RCC 7860 (cell line): ENCODE measurements at places on chromosomes 5 and 9.

DNA sequence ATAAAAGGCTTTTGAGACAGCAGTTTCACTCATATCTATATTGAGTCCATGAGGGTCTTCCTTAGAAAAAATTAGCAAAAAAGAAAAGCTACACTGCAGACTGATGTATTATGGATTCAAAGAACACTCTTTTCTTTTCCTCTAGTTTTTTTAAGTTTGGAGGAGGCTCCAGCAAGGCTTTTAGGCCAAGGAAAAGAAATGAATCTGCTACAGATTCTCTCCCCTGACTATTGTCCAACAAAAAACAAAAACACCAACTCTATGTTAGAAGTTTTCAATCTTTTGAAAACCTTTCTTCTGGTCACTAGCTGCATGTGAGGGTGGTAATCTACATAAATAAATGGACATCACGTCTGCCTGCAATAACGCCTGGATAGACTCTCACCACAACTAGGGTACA lies 310.4 kb downstream of the ARL15 start:
- DNase-seq = no peak

DNA sequence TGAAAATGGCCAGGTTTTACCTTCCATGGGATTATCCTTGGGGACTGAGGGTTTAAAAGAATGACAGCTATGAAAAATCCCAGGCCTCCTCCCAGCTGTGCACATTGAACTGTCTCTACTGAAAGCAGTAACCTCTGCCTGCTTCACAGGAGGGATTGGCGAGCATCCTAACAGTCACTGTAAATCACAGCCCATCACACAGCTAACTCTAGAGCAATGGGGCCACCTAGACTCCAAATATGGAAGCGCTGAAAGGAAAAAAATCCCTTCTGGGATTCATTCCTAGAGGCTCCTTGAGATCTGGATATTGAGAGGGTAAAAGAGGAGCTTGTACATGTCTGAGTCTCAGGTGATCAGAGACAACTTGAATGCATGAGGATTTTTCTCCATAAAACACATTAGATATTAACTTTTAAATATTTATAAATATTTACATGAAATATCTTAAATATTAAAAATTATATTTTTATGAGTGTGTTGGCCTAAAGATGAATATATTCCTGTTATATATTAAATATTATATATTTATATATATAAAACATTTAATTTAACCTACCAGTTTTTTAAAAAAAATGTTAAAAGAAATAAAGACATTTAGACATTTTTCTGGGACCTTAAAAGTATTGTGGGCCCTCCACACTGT lies 133.8 kb upstream of the SLC24A2 start:
- peak; percentile 8 for DNase-seq

- no peak for DNase-seq
Measured at GRCh38 chr5:165003283-165003682, 1497.9 kb downstream of the MAT2B start.

- no peak for DNase-seq
Measured at GRCh38 chr9:76896035-76896434, 9.9 kb downstream of the PRUNE2 start.

- no peak for DNase-seq
Measured at GRCh38 chr9:98484162-98484561, 224.6 kb downstream of the GABBR2 start.

DNA sequence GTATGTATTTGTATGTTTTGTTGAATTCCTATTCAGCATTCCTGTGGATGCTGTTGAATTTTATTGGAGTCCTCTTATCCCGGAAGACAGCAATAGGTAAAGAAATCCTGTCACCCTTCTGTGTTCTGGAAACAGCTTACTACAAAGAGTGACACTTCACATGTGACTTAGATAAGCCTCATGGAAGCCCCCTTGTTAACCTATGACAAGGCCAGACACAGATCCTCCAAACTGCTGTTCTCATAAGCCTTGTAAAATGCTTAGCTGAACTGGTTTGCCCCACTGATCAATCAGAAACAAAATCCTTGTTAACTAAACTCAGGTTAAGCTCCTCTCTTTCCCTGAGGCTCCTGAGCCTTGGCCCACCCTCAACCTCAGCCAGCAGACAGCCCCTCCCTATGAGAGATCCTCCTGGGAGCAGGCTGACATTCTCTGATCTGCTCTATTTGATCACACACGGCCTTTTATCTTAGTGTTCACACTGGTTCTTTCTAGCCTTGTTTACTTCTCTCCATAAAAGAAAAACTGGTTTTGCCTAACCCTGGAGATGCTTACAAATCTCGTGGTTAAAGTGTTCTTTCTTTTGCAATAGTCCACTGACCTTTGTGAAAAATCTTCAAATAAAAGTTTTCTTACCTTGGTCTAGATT lies 29.4 kb upstream of the ATP6V1G1 start:
- no peak for DNase-seq

- no peak for DNase-seq
Measured at GRCh38 chr5:64180661-64181343, 15.2 kb downstream of the RNF180 start.

DNA sequence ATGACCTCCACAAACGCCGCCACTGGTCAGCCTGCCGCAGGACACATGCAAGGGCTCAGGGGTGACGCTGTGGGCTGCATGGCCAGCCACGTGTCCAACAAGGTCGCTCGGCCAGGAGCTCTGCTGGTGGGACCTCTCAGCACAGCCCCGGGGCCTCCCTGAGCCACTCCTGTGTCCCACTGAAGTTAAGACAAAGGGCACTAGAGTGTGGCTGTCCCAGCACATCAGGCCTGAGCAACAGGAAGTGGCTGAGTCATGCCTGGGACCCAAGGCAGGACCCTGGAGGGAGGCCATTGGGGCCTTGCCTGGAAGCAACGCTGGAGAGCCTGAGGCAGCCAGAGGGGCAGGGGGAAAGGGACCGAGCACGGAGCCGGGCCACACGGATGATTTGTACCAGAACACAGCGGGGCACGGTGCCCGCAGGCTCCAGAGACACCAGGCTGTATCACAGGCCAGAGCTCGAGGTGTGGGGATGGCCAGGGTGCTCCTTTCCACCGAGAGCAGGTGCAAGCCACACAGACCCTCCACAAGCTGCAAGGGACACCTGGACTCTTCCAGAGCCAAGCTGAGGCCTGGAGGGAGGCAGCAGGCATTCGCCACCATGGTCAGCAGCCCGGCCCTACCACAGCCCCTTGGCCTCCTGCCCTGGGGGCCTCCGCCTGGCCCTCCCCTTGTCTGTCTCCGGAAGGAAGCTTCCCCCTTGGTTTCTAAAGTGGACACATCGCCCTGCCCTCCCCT lies 6.5 kb upstream of the TMEM210 start:
- peak; percentile 35 for DNase-seq

DNA sequence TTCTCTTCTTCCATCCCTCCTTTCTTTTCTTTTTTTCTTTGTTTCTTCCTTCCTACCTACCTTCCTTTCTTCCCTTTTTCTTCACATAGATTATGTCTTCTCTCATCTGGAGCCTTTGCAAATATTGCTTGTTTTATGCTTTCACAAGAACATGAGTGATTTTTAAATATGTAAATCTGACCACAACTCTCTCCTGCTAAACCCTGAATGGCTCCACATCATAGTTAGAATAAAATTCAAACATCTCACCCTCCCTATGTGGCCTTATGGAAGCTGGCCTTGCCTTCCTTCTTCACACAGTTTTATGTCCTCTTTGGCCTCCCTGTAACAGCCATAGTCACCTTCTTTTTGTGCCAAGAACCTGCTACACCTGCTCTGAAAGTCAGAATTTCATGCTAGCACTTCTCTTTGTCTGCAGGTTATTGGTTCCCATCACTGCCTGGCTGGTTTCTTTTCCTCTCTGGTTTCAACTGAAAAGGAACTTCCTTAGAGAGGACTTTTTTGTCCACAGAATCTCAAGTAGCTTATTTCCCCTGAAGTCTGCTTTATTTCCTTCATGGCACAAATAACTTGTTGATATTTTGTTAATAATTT lies 114.3 kb upstream of the TNC start:
- no peak for DNase-seq

- DNase-seq = peak; percentile 37
Measured at GRCh38 chr9:69945671-69946141, 97.9 kb upstream of the MAMDC2 start.

DNA sequence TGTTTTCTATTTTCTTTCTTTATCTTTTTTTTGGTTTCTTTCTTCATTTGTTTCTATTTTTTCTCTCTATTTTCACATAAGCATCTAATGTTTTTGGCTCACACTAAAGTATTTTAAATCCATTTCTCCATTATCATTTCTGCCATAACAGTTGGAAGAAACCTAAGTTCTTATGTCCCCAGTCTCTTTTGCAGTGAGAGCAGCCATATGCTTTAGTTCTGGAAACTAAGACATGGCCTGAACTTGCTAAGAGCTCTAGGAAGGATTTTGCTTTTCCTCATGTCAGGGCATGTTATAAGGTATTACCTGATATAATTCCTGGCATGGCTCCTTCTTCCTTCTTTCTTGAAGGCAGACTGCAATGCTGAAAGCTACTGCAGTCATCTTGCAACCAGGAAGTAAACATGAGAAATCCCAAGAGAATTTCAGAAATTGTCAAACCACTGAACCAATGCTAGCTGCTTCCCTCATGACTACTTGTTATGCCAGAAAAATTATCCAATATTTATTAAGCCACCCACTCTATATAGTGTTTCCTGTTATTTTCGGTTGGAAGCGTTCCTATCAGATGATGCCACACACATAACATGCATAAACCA lies 171.1 kb downstream of the TAF11L14 start:
- DNase-seq = no peak

GRCh38 chr5:97888439-97888838 lies 705.4 kb upstream of the RIOK2 start:
- no peak for DNase-seq

DNA sequence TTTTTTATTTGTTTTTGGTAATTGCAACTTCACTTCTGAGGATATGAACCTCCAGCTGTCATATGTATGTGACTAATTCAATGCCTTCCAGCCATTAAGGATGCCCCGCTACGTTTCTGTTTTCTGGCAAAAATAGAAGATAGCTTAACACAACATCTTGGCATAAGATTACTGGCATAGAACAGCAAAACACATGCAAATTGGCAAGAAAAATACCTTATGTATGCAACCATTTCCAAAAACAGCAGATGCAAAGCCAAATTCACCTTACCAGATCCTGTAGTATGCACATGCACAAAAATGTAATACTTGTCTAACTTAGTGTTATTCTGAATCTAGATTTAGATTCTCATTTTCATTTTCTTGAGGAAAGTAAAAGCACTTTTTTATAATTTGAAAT lies 461.1 kb upstream of the CYLC2 start:
- DNase-seq = no peak

DNA sequence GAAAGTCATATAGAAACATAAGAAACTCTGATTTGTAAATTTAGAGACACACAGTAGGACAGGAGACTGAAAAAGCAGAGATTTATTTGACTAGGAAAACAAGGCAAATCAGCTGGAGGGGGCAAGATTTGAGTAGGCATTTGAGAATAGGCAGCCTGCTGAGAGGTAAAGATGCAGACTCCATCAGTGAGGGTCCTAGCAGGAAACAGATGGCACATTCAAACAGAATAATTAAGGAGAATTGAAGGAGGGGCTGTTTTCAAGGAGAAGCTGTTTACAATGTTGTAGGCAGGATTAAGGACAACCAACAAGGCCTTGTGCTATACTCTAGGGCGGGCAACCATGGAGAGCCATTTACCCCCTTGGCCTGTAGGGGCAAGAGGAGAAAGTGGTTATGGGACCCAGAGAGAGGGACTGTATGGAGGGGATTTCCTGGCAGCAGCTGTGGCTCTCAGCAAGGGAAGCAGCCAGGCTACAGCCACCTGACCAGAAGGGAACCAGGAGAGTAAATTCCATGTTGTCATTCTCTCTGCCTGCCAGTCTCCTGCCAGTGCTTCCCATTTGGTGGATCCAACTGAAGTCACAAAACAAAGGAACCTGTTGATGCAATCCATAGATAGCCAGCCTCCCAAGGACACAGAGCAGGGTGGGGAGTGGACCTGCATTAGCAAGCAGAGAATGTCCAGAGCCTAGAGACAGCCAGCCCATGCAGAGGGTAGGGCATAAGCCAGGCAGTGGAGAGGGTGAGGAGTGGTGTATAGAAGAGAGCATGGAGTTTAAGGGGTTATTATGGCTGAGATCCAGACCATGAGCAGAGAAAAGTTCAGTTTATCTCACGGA lies 38.2 kb downstream of the PAPPA start:
- peak; percentile 40 for DNase-seq

DNA sequence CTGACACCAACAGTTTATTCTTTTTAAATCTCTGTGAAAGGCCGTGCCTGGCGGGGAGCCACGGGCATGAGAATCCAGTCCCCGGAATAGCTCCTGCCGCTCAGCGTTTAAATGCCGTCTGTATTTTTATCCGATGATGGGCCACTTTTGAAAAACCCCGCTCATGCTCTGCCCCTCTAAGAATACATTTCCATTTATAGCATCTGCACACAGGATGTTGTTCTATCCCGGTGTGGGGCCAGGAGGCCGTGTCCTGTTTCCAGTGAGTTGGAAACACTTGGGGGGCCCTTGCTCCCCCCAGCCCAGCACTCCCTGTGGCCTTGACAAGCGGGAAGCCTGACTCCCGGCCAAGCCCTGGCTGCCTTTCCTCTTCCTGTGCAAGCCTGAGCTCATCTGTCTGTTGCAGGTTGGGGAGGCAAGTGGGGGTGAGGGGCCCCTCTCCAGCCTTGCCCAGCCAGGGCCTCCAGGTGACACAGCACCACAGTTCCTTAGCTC lies 39.0 kb downstream of the ERGIC1 start:
- no peak for DNase-seq

GRCh38 chr9:97387936-97388684 lies 23.8 kb upstream of the TDRD7 start:
- no peak for DNase-seq

DNA sequence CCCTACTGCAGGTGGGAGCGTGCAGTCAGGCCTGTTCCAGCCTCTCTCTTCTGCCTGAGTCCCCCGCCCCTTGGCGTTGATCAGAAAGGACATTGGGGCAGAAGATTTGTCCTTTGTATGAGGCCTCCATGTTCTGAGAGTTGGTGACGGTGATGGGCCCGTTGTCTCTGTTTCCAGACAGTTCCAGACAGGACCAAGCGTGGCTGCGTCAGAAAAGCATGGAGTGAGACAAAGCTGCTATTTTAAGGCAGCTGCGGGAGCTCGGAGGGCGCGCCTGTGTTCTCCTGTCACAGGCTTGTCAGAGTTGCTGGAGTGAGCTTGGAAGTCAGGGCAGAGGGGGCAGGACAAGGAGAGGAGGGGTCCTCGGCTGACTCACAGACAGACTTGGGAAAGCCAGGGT lies 32.1 kb upstream of the SH3PXD2B start:
- no peak for DNase-seq

DNA sequence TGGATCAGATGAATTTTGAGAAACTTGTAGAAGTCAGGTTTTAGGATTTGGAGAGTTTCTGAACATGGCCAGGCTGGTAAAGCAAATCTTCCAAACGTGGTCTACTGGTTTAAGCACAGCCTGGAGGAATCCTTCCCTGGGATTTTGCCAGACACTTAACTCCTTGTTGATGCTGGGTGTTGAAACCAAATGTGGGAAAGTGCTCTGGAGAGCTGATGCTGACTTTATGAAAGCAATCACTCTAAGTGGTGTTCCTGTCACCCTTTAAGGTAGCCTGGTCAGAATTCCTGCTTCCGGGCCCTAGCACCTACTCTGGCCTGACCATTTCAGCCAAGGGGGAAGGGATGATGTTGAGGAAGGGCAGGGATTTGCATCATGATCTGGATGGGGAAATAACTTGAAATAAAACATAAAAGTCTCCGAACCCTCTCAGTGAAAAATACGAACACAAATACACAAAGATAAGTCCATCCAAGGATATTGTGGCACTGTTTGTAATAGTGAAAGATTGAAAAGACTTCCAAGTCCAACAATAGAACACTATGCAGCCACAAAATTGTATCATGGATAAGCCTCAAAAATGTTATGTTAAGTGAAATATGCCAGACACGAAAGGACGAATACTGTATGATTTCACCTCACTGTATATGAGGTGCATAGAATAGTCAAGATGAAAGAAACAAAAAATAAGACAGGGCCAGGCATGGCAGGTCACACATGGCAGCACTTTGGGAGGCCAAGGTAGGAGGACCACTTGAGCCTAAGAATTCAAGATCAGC lies 57.7 kb downstream of the PDE6A start:
- peak; percentile 17 for DNase-seq
